ENCODE measurements at places on chromosomes 5 and 9.

DNA sequence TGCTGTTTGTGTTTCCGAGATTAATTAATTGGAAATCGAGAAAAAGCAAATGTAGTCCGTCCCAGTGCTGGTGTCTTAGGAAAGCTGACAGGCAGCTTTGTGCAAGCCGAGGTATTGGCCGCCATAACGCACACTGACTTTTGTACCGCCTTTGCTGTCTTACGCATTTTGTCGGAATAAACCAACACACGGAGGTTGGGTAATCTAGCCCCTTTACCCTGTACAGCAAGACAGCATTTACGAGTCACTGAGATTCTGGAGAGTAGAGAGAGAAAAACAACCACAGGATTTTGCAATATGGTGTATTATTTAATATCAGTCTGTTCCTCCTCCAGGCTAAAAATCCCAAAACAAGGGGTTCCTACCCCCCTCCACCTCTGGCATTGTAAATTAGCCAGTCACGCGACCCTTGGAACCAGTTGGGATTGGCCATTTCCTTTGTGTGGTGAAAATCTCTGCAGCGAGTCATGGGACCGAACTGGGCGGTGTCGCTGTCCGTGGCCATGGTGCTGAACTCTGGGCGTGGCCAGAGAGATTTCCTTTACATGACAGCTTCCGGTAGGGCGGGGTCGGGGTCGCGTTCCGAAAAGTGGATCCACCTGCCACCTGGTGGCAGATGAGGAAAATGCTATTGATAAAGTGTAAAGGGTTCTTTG is 10.3 kb upstream of the PCDHB1 start:
- DNase-seq, result peak; percentile 97

DNA sequence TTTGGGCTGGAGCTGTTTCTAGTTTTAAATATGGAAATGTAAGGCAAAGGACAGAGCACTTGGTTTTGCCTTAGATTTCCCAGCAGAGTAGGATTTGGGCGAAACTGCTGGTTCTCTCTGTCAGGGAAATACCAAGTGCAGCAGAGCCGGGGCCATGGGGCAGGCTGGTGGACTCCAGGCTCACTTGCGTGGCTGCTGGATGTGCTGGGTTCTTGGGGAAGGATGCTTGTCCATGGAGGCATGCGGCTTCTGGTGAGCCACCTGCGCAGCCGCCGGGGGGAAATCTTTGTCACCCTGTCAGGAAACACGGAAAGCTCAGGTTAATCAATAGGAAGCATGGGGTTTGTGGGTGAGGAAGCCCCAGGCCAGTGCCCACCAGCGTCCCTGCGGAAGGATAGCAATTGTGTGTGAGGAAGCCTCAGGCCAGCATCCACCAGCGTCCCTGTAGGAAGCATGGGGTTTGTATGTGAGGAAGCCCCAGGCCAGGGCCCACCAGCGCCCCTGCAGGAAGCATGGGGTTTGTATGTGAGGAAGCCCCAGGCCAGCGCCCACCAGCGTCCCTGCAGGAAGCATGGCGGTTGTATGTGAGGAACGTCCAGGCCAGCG is 80.1 kb downstream of the DAP start:
- no peak for DNase-seq

DNA sequence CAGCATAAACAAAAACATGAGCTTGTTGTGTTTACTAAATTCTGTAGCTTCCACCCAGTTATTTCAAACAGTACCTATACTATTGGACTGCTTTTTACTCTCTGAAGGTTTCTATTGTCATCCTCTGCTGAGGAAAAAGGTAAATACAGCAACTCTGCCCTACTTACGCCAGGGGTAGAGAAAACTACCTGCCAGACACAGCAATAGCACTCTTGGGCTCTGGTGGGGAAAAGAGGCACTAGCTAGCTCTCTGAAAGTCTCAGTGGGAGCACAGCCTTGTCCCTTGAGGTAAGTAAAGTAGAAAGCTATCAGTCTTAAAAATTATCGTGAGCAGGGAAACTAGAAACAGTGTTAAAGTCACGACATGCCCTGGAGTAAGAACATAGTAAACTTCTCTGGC is 3.7 kb downstream of the HCN1 start:
- DNase-seq, result peak; percentile 1

- DNase-seq, result no peak
Observed at GRCh38 chr5:164518067-164518740, 1012.8 kb downstream of the MAT2B start.

DNA sequence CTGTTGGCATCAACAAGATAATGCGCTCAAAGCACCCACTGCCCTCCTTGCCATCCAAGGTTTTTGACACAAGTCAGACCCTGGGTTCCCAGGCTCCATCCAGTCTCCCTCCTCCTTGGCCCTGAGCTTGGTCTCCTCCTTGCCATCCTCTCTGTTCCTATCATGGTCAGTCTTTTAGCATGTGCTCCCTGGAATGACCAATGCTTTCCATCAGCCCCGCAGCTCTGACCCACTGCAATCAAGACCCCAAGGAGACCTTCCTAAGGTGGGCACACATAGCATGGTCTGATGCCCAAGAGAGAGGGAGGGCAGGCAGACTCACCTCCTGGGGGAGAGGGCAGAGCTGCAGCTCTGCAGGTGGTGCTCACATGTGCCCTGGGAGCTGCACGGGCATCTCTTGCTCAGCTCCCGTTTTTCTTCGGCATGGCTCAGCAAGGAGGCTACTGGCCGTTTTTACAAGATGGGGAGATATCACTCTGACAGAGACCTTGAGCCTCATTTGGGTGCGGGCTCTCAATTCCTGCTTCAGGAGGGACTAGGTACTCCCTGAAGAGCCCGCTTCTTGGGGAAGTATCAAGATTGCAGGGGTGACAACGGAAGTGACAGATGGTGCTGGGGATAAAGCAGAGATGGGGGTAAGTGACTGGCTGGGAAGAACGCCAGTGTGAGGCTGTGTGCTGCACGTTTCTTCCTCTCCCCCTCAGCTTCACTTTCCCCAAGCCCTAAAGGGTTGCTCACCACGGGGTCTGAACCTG is 3.3 kb downstream of the SEPTIN8 start:
- DNase-seq, result no peak
